CD4-positive, alpha-beta T cell treated with Interferon alpha-2 for 1 hour (primary cell): ENCODE measurements at places on chromosomes 3 and 15.

GRCh38 chr3:123491966-123492587, 43.2 kb upstream of the ADCY5 start:
- peak; percentile 36 for DNase-seq

DNA sequence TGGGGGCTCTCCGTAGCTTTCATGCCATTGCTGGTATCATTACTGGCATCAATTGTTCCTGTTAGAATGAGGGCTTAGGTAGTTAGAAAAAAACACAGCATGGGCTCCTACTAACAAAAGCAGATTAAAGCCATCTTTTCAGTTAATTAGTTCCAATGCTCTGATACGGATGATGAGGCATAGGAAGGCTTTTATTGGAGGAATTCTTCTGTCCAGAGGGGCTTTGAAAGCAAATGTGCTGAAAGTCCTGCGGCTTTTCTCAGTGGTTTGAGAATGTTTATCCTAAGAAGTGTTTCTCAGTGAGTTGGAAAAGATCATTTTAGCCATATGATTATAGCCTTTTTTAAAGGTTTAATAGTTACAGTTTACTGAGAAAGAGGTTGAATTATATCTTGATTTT, 198.5 kb downstream of the THSD4 start:
- DNase-seq, result no peak

DNA sequence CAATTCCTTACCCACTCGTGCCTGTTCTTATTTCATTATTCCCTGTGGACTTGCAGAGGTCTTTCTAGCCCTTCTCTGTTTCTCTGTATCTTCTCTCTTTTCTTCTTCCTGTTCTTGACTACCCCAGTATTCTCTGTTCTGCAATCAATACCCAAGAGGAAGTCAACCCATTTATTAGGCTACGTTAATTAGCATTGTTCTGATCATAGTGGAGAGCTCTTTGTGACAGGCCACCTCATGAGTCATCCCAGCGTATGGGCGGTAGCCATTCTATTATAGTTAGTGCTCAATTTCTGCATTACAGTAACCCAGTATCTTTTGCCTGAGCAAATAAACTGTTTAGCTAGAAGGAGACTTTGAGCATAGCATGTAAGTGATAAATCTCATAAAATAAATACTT, 259.5 kb upstream of the GRM7 start:
- DNase-seq, result no peak

DNA sequence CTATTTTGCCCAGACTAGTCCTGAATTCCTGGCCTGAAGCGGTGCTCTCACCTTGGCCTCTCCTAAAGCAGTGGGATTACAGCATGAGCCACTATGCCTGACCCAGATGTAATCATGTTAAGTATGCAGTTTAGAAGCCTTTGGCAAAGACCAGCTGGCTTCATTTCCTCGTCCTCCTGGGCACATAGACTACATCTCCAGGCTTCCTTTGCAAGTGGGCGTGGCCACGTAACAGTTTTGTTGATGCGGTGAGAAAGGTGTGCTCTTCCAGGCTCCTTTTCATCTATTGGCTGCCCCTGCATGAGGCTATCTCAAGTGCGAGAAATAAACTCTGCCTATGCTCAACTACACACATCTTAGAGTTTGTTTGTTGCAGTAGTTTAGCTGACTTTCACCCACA, 13.0 kb downstream of the SV2B start:
- DNase-seq, result no peak

- no peak for DNase-seq
Measured at GRCh38 chr3:142787719-142788118, 63.9 kb downstream of the TRPC1 start.

- no peak for DNase-seq
Measured at GRCh38 chr3:150583028-150583427, 20.1 kb upstream of the SELENOT start.

DNA sequence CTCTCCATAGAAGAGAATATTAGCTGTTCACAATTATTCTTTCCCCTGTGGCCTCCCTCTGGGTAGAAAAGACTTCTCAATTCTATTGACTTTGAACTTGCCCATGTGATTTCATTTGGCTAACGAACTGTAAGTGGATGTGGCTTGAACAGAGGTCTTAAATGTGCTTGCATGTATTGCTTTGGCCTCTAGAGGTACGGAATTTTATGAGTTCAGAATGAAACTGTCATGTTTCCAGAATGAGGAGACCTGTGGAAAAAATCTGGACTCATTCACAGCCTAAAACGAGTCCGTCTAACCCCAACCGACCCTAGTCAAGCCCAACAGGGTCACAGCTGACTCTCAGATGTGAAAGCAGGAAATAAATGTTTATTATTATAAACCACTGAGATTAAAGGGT, 596.7 kb upstream of the UBE2E2 start:
- no peak for DNase-seq

DNA sequence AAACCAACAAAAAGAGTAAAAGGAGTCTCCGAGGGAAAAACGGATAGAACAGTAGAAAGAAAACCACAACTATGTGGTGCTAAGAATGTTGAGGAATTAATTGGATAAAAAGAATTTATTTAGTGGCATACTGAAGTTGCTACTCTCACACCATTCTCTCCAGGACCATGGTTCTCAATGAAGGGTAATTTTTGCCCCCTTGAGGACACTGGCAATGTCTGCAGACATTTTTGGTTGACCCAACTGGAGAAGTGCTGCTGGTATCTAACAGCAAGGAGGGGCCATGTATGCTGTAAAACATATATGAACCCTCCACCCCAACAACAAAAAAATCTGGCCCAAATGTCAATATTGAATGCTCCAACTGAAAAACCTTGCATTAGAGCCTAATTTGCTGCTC, 85.9 kb upstream of the CSPG5 start:
- DNase-seq, result peak; percentile 4

DNA sequence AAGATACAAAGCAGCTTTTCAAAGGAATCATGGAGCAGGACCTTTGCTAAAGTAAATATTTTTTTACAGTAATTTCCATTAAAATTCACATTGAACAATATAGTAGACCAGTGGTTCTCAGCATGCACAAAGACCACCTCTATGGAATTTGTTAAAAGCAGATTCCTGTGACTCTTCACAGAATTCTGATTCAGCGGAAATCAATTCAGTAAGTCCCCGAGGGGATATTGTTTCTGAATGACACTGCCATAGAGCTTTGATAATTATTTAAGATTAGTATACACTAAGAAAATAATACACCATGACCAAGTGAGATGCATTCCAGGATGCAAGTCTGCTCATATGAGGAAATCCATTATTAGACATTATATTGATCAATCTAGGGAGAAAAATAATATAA, 161.9 kb upstream of the TNIK start:
- no peak for DNase-seq

DNA sequence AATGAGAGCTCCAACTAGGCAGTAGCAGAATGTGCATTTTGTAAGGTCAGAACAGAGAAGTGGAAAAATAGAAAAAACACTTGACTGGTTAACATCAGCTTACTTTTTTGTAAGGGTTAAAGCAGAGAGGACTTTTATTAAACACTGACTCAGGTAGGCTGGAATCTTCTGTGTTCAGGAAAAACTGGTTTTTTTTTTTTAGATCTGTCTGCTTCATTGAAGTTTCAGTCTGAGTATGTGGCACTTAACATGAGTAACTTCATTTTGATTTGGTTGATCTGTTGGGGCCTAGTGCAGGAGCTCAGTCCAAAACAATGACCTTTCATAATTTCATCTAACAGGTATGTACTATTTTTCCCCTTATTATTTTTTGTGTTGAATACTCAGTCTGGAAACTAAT, 141.1 kb downstream of the DOCK3 start:
- no peak for DNase-seq

DNA sequence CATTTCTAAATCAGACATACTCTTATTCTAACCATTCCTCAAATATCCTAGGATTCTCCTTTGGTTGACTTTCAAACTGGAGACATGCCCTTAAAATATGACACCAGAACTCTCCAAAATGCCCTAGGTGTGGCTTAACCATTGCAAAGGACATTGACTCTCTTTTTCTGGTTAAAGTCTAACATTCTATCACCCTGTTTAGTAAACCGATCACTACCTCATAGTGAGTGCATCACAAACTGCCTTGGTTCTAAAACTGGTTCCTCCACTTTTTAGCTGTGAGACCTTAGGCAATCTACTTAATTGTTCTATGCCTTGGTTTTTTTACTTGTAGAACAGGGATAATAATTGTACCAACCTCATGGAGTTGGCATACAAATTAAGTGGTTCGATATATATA, 224.3 kb downstream of the CDIN1 start:
- DNase-seq, result no peak

DNA sequence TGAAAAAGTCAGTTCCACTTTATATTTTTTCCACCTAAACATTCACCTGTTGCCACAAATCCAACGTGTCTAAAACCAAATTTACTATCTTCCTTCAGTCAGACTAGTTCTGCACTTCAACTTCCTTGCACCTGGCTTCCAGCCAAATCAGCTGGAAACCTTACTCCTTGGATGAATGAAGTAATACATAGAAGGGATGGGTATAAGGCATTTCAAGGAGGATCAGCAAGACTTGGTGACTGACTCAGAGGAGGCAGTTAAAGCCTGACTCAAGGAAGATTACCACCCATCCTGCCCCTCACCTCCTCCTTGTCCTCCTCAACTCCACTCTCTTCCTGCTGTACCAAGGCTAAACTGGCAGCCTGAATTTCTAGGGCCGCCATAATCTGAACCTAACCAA, 37.1 kb downstream of the QTRT2 start:
- no peak for DNase-seq

- DNase-seq, result no peak
Measured at GRCh38 chr3:114365909-114366308, 72.1 kb downstream of the TIGIT start.

DNA sequence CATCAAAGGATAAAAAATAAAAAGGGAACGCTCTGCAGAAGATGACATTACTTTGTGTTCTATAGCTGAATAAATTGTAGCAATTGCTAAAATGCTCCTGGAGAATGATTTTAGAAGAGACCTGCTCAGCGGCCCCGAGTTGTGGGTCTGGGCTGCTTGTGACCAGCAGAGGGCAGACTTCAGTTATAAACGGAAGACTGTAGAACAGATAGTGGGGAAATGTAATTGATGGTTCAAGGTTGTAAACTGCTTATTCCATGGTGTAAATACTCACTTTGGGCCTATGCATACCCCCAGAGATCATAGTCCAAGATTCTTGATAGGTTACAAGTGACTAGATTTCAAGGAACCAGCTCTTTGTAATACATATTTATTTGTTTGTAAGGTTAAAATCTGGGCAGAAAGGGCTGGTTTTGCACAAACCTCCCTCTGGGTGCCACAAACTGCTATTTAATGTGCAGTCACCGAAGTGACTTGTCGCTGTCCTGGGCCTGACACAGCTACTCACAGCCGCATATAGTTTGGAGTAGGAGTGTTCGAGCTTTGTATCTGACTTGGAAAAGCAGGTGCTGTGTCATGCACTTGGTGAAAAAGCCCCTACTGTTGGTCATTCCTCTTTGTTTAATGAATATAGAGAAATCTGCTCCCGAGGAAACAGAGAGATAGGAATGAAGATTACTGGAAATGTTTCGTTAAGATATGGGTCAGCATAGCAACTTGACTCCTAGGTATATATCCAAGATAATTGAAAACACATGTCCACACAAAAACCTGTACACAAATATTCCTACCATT, 34.7 kb upstream of the NDUFB4 start:
- DNase-seq, result peak; percentile 78

DNA sequence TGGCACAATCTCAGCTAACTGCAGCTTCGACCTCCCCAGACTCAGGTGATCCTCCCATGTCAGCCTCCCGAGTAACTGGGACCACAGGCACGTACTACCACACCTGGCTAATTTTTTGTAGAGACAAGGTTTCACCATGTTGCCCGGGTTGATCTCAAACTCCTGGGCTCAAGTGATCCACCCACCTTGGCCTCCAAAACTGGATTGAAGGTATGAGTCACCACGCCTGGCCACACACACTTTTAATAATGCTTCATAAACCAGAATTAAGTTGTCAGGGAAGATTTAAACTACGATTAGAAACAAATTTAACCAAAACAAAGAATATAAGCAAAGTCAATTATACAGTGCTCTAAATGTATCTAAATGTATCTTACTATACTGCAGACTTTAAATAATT, 87.5 kb downstream of the LRRFIP2 start:
- no peak for DNase-seq

DNA sequence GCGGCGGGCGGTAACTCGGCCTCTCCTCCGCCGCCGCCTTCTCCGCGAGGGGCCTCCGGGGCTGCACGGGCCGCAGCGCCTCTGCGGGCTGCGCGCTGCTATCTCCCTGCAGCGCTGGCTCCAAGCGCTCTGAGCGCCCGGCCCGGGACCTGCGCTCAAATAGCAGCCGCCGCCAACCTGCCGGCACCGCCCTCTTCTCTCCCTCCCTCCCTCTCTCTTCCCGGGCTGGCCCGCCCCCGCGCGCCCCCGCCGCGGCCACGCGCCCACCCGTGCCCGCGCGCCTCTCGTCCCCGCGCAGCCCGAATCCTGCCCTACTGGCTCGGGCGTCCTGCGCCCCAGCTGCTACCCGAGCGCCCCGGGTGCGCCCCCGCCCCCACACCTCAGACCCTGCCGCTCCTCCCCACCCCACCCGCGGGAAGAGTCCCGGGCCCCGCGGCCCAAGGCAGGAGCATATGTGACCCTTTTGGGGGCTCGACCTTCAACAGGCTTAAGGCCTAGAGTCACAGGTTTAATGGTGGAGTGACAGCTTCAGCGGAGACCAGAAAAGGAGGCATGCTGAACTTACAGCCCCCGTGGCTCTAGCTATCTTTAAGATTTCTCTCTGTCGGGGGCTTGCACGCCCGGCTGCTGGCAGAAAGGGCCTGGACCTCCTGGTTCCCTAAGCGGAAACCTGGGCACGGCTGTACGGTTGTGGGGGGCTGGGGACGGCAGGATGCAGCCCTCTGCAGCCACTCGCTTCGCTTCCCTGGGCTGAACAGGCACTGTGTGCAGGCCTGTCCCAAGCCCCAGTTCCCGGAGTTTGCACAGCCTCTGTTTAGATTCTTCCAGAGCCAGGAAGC, at the start of gene CACNA2D2:
Gene CACNA2D2, minus strand, starts transcription at position 131 of the 839 bp plus-strand sequence. CDS start 211 bp downstream, outside the sequence.
- peak; percentile 82 for DNase-seq

GRCh38 chr3:71724584-71725270, 475 bp downstream of the EIF4E3 start:
- peak; percentile 33 for DNase-seq

DNA sequence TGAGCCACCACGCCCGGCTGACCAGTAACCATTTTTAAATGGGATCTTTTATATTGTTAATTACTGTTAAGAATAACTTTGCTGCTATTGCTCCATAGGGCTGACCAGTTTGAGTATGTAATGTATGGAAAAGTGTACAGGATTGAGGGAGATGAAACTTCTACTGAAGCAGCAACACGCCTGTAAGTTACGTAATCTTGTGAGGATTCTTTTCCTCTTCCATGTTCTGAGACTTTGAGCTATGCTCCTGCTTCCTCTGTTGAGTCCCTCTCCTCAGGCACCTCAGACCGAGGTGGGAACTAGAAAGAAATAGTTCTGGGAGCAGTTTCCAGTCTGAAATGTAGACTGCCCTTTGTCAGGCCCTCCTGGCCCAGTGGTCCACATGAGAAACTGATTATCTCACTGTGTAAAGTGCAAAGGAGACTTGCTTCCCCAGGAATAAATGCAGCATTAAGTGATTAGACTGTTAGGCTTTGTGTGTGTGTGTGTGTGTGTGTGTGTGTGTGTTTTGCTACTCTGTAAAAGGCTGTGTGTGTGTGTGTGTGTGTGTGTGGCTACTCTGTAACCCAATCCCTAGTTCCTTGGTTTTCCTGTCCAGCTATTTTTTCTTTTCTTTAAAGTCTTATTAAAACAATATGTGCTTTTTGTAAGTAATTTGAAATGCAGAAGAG, 5.2 kb downstream of the POLR2H start:
- no peak for DNase-seq

GRCh38 chr3:29334706-29335105, 53.8 kb downstream of the RBMS3 start:
- DNase-seq, result no peak
